ENCODE measurements at places on chromosomes 12 and 14. TPM values are rescaled to one million over a fixed set of nuclear protein-coding genes. Genes with fewer than 3 reads are reported as not detected.

CLEC4E gene
- polyA plus RNA-seq, result not detected

OR6C70 gene
- not detected for polyA plus RNA-seq

SLC17A8 gene
- polyA plus RNA-seq, result not detected

DLK1 gene
- 3,695 TPM for polyA plus RNA-seq

FOXN4 gene
- not detected for polyA plus RNA-seq

ACSM4 gene
- not detected for polyA plus RNA-seq

DNA sequence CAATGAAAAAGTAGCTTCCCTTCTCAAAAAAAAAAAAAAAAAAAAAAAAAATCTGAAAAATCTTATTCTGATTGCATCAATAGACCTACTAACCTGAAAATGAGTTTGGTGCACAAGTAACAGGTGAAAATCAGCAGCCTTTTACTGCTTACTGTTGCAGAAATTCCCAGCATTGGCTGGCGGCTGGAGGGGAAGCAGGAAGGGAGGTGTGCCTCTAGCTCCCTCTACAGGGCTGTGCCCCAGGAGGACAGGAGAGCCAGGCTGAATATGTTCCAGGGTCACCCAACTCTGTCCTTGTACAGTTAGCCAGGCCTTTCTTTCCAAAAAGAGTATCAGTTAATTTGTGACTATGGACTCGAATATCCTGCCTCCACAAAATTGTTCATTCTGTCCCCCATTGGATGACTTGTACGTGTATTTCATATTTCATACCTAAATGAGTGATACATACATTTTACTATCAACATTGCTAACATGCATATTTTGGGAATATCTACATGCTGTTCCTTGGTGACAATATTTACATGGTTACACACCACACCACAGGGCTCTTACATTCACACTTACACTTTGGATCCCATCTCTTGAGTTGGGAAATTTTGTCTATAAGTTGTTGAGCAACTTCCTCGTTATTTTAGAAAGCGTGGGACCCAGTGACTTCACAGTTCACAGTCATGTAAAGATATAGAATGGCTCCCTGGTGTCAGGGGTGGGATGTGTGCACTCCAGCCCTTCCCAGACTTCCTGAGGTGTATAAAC lies 124.8 kb downstream of the SAMD4A start:
- DNase-seq, result peak; percentile 89

DNA sequence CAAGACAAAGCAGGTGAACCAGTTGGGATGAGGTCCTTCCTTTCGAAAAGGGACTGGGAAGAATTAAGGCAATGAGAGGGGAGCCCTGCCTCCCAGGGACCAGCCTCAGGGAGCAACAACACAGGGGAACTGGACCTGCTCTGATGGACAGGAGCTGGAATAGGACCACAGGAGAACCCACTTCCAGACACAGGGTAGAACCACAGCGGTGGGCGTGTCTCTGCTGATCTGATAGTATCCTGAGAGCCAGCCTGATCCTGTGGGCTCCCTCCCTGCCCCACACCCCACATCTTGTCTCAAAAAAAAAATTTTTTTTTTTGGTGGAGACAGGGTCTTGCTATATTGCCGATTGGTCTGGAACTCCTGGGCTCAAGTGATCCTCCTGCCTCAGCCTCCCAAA lies 13.6 kb upstream of the PLEK2 start:
- no peak for DNase-seq

DNA sequence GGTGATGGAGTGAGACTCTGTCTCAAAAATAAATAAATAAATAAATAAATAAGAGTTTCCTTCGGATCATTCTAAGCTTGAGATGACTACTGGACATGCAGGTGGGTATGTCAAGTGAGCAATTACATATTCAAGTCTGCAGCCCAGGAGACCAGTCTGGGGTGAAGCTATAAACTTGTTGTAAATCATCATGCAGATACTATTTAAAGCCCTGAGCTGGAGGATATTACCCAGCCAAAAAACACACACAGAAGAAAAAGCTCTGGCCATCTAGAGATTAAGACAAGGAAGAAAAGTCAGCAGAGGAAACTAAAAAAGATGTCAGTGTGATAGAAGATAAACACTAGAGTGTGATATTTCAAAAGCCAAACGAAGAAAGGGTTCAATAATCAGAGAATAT lies 47.0 kb upstream of the PDZRN4 start:
- no peak for DNase-seq

DNA sequence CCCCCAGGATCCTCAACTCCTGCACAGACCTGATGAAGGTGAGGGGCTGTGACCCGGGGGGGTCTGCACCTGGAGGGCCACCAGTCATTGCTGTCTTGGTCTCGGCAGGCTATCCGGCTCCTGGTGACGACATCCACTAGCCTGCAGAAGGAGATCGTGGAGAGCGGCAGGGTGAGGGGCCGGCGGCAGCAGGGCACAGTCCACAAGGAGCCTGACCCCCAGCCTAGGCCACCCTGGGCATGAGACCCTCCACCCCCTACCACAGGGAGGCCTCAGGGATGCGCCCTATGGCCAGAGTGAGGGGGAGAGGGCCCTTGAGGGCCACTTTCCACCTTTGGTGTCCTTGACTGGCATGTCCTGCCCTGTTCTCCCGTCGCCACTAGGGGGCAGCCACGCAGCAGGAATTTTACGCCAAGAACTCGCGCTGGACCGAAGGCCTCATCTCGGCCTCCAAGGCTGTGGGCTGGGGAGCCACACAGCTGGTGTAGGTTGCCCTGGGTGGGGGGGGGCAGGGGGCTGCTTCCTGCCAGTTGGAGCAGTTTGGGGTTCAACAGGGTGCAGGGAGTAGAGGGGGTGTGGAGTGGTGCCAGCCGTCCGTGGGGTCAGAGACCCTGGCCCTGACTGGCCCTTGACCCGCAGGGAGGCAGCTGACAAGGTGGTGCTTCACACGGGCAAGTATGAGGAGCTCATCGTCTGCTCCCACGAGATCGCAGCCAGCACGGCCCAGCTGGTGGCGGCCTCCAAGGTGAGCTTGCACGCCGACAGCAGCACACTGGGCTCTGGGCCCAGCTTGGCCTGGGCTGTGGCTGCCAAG lies 25.0 kb downstream of the HIP1R start:
- peak; percentile 88 for DNase-seq

DNA sequence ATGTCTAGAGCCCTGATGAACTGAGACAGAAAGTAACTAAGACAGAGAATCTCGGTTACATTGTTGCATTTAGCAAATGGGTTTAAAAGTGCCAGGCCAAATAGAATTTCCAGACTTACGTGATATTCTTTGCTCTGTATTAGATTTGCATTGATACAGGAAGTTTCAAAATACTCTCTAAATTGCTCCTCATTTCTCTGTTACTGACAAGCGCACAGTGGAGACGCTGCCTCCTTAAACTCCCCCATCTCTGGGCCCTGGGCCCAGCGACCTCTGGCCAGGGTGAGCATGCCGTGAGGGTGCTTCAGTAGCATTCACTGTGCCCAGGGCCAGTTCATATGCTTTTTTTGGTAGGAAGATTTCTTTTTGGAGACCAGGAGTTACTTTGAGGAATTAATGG lies 22.9 kb upstream of the EVL start:
- DNase-seq, result no peak

- DNase-seq, result peak; percentile 83
Measured at GRCh38 chr12:6613015-6613775, 6.0 kb upstream of the CHD4 start.

DNA sequence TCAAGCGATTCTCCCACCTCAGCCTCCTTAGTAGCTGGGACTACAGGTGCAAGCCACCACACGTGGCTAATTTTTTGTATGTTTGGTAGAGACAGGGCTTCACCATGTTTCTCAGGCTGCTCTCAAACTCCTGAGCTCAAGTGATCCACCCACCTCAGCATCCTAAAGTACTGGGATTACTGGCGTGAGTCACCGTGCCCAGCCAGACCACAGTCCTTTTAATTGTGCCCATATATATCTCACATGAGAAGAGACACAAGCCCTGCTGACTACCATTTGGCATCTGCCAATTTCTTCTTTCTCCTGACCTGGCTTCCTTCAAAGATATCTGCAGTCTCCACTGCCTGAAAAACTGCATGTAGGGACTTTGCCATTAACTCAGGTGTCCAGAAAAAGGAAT lies 142.5 kb downstream of the DPY19L2 start:
- DNase-seq, result no peak
